Trophoblast cell (in vitro differentiated cells and primary cell): ENCODE measurements at places on chromosomes 16 and 17.
A peak's percentile ranks its signal among the peaks of the same experiment; 100 is the strongest.

DNA sequence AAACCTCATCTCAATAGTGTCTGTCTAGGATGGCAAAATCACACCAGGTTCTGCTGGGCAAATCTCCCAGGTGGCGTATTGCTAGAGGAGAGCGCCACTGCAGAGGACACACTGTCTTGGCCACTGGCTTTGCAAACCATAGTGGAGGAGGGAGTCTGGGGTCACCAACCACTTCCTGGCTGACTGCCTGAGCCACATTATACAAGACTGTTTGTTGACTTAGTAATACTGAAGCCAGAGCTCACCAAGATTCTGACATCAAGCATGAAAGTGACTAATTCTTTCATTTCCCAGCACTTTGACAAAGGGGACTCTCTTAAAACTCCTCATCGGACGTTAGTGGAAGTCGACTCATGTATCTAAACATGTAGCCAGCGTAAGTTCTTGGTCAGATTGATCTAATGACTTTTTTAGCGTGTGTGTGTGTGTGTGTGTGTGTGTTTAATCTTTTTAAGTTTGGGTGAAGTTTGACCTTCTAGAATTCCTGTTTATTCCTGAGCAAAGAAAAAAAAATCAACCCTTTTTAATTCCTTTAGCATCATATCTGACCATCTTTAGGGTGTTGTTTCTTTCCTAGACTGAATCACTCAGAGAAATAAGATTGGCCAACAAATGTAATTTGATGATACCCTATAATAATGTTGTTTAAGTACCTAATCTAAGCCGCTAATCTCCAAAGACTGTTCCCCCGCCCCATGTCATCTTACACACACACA lies 13.7 kb downstream of the PITPNC1 start:
- DNase-seq = no peak

DNA sequence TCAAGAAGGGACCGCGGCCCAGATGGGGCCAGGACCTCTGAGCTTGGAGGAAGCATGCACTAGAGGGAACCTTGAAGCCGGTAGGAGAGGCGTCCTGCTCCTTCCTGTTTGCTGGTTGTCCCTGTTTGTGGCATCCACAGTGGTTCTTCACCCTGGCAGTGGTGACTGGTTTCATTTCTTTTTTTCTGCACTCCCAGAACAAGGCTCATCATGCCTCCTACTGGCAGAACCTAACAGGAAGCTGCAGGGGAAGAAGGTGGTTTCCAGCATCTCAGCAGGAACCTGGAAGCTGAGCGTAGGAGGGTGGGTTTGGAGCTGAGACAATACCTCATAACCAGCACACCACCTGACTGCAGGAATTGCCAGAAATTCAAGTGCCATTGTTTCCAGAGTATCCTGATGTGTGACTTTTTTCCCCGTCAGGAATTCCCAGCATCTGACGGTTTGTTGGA lies 5.8 kb downstream of the TMEM231 start:
- peak; percentile 74 for DNase-seq

GRCh38 chr17:512926-513325 lies 160.3 kb upstream of the RPH3AL start:
- no peak for DNase-seq

- DNase-seq = no peak
These were observed 28.1 kb downstream of the WSB1 start for GRCh38 chr17:27322026-27322425.

- DNase-seq = no peak
These were observed 3.3 kb upstream of the KRTAP4-4 start for GRCh38 chr17:41163828-41164227.

- no peak for DNase-seq
These were observed 162.4 kb upstream of the FAM20A start for GRCh38 chr17:68763562-68763961.

DNA sequence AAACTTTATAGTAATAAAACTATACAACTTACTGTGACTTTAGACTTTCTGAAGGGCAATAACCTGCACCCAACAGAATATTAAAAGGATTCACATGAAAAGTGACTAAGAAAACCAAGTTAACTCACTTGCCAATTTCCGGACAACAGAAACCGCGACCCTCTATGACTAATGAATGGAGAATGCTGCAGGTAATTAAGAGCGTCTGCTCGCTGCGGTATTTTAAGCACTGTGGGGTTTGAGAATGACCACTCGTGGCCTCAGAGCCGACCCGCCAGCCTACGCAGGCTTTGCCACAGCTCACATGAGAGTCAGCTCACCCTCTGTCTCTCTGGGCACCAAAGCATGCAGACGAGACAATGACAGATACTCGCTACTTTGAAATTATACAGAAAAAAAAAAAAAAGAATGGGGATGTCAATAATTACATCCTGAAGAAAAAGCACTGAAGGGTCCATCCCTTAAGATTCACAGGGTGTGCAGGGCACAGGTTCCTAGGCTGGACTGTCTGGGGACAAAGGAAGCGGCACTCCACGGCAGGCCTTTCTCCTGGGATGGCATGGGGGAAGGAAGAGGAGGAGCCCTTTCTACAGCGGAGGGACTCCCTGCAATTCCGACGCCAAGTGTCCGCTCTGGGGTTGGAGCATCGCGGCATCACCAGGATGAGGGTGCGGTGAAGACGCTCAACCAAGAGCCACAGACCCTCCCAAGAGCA lies 35.0 kb downstream of the ZCCHC14 start:
- peak; percentile 65 for DNase-seq

GRCh38 chr17:59423903-59424302 lies 92.4 kb downstream of the YPEL2 start:
- DNase-seq = peak; percentile 21

- DNase-seq = no peak
These were observed 839.1 kb upstream of the RBFOX1 start for GRCh38 chr16:6493555-6493954.

DNA sequence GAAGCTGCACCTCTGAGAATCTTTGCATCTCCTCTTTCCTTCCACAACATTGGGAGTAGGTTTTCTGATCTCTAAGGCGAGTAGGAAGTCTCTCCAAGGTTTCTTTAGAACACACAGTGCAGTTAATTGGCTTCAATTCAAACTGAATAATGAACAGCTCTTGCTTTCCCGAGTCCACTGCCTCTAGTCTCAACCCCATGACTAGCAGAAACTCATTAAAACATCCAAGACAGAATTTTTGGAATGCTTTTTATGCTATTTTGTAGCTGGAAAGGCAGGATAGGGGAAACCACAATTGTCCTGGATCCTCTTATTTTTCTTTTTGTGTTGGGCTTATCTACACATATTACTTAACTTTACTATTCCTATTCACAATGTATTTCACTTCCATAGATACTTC lies 206.6 kb downstream of the CDH8 start:
- no peak for DNase-seq

- DNase-seq = no peak
These were observed 93.4 kb upstream of the CCL2 start for GRCh38 chr17:34161690-34162089.

DNA sequence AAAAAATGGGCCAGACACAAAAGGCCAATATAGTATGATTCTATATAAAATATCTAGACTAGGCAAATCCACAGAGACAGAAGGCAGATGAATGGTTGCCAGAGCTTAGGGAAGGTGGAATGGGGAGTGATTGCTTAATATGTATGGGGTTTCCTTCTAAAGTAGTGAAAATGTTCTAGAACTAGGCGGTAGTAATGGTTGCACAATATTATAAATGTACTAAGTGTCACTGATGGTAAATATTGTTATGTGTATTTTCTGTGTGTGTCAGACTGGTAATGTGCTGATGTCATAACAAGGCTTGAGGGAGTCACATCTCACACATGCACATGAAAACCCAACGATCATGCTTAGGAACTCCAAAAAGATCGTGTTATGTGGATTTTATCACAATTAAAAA lies 106.9 kb upstream of the SIAH1 start:
- DNase-seq = peak; percentile 22

GRCh38 chr16:47600376-47600775 lies 139.2 kb downstream of the PHKB start:
- DNase-seq = no peak

DNA sequence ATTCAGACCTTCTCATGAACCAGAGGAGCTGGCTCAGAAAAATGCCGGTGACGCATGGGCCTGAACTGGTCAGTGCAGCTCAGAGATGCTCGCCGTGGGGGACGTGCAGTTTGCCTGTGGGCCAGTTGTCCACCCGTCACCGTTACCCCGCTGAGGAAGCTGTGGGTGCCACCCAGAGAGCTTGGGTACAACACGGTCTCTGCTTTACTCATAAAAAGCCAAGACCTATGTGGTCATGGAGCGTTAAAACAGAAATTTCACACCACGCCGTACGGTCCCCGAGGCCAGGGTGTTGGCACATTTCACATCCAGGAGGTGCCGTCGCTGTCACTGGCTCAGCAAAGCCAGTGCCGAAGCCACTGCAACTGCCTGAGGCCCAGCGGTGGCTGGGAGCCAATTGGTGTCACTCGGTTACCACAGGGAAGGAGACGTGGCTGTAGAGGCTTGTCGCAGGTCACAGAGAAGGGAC lies 120.9 kb downstream of the METRNL start:
- peak; percentile 62 for DNase-seq

- no peak for DNase-seq
These were observed 6.9 kb downstream of the SNTB2 start for GRCh38 chr16:69193855-69194254.

- DNase-seq = peak; percentile 37
These were observed 125.9 kb downstream of the MAP2K6 start for GRCh38 chr17:69540356-69540755.

GRCh38 chr17:79939755-79940458 lies 95.8 kb downstream of the TBC1D16 start:
- DNase-seq = no peak

DNA sequence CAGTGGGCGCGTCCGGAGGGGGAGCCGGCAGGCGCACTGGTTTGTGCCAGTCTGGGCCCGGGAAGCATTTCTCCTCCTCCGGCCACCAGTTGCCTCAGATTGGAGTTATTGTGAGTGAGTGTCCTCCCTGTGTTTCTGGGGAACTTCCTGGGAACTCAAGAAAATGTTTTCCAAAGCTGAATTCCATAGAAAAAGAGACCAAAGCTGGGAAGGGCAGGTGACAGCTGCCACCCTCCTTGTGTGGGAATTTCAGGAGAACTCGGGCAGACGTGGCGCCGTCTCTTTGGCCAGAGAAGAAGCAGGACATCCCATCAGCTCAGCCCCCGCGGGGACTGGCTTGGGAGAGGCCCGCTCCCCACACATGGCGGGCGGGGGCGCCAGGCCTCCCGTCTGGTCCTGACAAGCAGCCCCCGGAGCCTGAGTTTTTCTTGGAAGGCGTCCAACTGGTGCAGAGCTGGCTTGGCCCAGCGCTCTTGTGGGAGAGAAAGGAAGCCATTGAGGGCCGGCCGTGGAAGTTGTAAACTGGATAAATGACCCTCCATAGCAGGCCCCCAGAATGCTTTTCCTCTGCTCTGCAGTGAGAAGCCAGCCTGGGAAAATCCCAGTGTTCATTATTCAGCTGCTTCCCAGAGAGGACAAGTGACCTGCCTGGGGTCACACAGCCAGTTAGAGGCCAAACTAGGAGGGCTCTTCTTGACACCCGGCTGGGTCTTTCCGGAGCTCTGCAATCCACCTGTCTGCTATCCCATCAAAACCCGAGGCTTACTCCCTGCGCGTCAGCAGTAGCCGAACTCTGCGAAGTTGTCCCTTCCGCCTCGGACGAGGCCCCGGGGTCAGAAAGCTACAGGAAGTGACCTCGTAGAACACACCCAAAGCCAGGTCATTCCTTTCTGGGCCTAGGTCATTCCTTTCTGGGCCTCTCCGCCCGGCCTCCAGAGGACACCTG lies 39.2 kb upstream of the GSE1 start:
- peak; percentile 75 for DNase-seq

- no peak for DNase-seq
These were observed 21.8 kb downstream of the TMC5 start for GRCh38 chr16:19439483-19439882.

DNA sequence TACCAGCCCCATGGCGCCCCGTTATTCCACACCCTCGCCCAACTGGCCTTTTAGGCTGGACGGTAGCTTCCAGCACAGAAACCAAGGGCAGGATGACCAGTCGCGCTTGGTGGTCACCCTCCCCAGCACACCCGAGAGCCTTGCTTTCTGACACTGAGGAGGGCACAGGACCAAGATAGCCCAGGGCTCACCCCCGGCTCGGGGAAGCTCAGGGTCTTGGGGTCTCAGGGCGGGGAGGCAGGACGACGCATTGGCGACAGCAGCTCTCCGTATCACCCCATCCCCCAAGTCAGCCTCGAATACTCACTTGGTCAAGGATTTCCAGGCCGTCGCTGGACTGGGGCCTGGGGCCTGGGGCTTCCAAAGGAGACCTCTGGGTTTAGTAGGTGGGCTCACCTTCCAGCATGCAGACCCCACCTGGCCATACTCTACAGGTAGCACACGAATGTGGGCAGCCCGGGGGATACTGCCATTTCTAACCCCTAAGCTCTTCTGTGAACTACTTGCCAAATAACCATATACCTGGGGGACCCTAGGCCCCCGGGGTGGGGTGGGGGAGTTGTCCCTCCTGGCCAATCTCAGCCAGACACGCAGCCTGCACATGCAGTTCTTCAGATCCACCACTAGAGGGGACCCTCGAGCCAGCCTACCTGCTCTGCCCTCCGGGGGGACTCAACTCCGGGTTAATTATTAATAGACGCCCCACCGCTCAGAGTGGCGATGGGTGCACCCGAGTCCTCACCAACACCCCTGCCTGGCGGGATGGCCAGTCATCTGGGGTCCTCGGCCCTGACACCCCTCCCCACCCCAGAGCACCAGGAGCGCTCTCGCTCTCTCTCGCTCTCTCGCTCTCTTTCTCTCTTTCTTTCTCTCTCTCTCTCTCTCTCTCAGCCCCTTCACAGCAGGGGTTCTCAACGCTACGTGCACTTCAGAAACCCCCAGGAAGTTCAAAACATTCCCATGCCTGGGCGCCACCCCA lies 30.0 kb downstream of the TBC1D16 start:
- peak; percentile 63 for DNase-seq

DNA sequence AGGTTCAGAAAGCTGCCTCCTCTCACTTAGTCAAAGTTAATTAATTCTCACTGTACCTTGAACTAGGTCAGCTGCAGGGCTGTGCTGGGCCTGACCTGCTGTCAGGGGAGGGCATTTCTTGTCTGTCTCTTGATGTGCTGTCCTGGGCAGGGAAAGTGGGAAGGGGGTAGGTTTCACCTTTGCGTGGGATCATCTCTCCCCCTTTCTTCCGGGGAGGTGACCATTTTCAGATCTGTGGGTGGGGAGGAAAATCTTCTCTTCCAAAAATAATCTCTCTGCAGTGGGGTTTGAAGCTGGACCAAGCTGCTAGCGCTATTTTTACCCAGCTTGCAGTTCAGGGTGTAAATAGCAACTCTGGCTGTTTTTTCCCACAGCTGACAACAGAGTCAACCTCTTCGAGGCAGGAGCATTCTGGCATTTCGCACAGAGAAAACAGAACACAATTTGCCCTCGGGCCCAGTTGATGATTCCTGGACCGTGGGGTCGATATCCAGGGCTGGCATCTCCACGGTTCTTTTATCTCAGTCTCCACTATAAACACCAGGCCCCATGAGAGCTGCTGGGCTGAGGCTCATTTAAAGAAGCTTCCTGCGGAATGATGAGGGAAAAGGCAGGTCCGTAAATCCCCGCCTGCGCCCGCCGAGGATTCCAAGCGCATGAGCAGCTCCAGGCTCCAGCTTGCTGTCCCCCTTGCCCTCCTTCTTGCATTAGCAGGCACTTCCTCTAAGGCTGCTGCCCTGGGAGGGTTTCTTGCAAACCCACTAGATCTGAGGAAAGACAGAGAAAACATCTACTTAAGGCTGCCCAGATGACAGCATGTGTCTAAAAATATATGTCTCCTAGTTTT lies 93.9 kb downstream of the YPEL2 start:
- peak; percentile 94 for DNase-seq

GRCh38 chr17:76947309-76947708 lies 79.1 kb downstream of the MGAT5B start:
- no peak for DNase-seq

- DNase-seq = no peak
These were observed 14.2 kb downstream of the IRF8 start for GRCh38 chr16:85913141-85913601.

GRCh38 chr17:4901648-4902344 lies 1.1 kb downstream of the CHRNE start:
- peak; percentile 24 for DNase-seq
